Panc1 (cell line): ENCODE measurements at places on chromosomes 7 and 10.

GRCh38 chr7:100166317-100166940 lies 2.0 kb downstream of the GAL3ST4 start:
- DNase-seq = no peak

- no peak for DNase-seq
Measured at GRCh38 chr10:118980870-118981269, 48.6 kb upstream of the NANOS1 start.

- no peak for DNase-seq
Measured at GRCh38 chr10:69897432-69897831, 95.7 kb downstream of the COL13A1 start.

- no peak for DNase-seq
Measured at GRCh38 chr10:114539623-114540022, 118.5 kb downstream of the ABLIM1 start.

GRCh38 chr7:105678811-105679495 lies 97.7 kb upstream of the EFCAB10 start:
- DNase-seq = no peak

- no peak for DNase-seq
Measured at GRCh38 chr10:70551971-70552422, 50.5 kb downstream of the PRF1 start.

- no peak for DNase-seq
Measured at GRCh38 chr7:14841869-14842268, 60.7 kb downstream of the DGKB start.

- no peak for DNase-seq
Measured at GRCh38 chr7:47893238-47893637, 55.0 kb downstream of the PKD1L1 start.

DNA sequence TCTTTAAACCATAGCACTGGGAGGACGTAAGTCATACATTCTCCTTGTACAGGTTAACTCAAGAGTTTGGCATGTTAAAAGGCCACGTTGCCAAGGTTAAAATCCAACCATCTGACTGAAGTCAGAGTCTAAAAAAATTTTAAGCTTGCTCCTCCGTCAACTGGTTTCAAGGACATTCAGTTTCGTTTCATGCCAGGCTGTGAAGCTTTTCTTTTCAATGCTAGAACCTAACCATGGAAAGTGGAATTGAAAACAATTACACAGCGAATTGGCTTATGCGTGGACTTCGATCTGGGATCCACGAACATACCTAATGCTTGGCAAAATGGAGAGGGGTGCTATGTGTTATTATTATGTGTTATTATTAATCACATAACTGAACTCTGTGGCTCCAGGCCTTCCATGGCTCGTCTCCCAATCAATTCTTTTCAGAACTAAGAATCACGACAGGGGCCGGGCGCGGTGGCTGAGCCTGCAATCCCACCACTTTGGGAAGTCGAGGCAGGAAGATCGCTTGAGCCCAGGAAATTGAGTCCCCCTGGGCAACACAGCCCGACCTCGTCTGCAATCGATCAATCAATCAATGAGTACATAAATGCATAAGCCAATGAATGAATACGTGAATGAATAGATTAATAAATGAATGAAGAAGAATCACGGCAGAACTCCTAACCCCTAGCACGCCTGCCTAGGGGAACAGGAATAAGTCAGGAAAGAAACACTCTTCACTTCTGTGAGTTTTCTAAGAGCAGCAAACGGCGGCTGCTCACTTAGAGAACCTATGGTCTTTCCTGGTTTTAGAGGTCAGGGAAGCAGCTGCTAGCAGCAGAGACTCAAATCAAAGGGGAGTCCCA lies 733 bp upstream of the ARL5B start:
- DNase-seq = no peak
